AG04450 (cell line): ENCODE measurements at places on chromosomes 6 and 20. TPM values are rescaled to one million over a fixed set of nuclear protein-coding genes. Genes with fewer than 3 reads are reported as not detected.

TRIM31 gene
- polyA plus RNA-seq: not detected in 2 replicates

PBOV1 gene
- polyA plus RNA-seq: not detected in 2 replicates

CSE1L gene
- 41.0 and 49.3 TPM in 2 replicates for polyA plus RNA-seq

SLC52A3 gene
- not detected in 2 replicates for polyA plus RNA-seq

DACT2 gene
- not detected in 2 replicates for polyA plus RNA-seq

BACH2 gene
- polyA plus RNA-seq: 2.2 and 2.3 TPM in 2 replicates

SLC22A3 gene
- 0.07 TPM in 1 of 2 replicates, not detected in the other for polyA plus RNA-seq

CPNE5 gene
- polyA plus RNA-seq: 0.06 and 0.10 TPM in 2 replicates

TNFRSF21 gene
- 21.7 and 23.8 TPM in 2 replicates for polyA plus RNA-seq

DSP gene
- polyA plus RNA-seq: 3.6 TPM in 2 replicates

ATP6V1G2 gene
- polyA plus RNA-seq: 12.5 and 14.6 TPM in 2 replicates

SYCP2 gene
- 0.24 and 0.25 TPM in 2 replicates for polyA plus RNA-seq

METTL24 gene
- polyA plus RNA-seq: not detected in 2 replicates

HBS1L gene
- 74.2 and 101 TPM in 2 replicates for polyA plus RNA-seq

TP53TG5 gene
- not detected in 2 replicates for polyA plus RNA-seq

ACTL10 gene
- polyA plus RNA-seq: 0.31 and 0.41 TPM in 2 replicates
